ENCODE measurements at places on chromosomes 5 and 9.

DNA sequence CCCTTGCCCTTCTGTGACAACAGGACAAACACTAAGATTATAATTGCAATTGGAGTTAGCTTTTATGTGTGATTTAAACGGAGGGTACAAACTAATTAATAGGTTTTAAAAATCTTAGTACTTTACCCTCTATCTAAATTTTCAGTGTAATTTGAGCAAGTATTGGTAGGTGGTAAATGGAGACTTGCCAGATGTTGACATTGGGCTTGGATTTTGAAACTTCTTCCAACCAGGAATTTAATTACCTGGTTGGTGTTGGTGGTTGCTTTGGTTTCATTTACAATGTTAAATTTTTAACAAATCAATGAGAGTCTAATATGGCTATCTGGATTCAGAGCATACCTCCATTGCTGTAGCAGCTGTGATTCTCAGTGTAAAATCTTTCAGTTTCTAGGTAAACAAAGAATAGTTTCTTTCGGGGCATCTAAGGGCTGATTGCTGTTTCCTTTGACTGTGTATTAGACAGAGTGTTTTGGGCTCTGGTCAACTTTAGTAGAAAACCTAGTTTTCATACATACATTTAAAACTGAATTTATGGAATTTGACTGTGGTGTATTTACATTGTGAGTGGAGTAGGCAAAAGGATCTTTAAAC lies 1.9 kb downstream of the DAPK1 start:
- peak overlapping the region; percentile 87 for H3K4me3 ChIP-seq
- peak overlapping the region; percentile 97 for H3K27ac ChIP-seq
- H3K27me3 ChIP-seq, result peaks cover 11% of the 10 kb centered on the region
- H3K36me3 ChIP-seq, result no peaks in the 10 kb centered on the region
- H3K4me1 ChIP-seq, result peaks cover 45% of the 10 kb centered on the region

DNA sequence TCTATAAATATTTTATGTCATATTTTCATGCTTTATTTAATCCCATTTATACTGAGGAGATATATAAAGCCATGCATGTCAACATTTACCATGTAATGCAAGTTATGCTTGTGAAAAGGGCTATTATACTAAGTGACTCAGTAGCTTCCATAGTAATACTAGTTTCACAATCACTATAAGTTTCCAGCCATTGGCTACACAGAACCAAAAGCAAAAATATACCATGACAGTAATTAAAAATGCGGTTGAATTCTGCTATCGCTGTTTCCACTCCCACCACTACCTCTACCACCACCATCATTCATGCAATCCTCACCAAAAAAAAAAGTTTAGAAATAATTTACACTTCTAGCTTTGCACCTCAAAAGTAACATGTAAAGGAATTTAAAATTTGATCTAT lies 60.2 kb downstream of the MLLT3 start:
- H3K4me1 ChIP-seq, result no peaks in the 10 kb centered on the region
- no peak overlapping the region for H3K27ac ChIP-seq
- no peak for DNase-seq
- H3K27me3 ChIP-seq, result no peaks in the 10 kb centered on the region
- no peaks in the 10 kb centered on the region for H3K36me3 ChIP-seq

- H3K27ac ChIP-seq, result peak overlapping the region; percentile 69
- DNase-seq, result no peak
- no peaks in the 10 kb centered on the region for H3K27me3 ChIP-seq
- H3K4me1 ChIP-seq, result peaks cover 8% of the 10 kb centered on the region
- no peaks in the 10 kb centered on the region for H3K36me3 ChIP-seq
Measured at GRCh38 chr9:127777368-127777980, 992 bp downstream of the SH2D3C start.

- peaks cover 4% of the 10 kb centered on the region for H3K27me3 ChIP-seq
- H3K36me3 ChIP-seq, result no peaks in the 10 kb centered on the region
Measured at GRCh38 chr9:89641980-89642379, 37.2 kb downstream of the GADD45G start.

- no peaks in the 10 kb centered on the region for H3K36me3 ChIP-seq
- no peaks in the 10 kb centered on the region for H3K4me1 ChIP-seq
- H3K27me3 ChIP-seq, result peaks cover 6% of the 10 kb centered on the region
- peak; percentile 86 for DNase-seq
Measured at GRCh38 chr5:115180165-115180709, 10.5 kb upstream of the TRIM36 start.

DNA sequence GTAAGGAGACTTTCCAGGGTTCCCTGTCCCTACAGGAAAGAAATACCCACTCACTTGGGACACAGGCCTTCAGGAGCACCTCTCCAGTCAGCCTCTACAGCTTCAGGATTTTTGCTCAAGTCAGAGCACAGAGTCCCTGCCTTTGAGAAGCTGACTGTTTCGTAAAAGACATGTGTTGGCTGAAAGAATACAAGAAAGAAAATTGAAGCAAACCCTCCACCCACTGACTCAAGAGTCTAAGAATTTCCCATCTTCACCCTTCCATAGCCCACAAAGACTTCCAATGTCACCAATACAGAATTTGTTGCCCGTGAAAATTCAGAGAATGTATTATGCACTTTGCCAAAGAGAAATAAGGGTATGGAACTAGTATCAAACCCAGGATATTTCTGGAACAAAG lies 53.0 kb upstream of the ZNF622 start:
- no peaks in the 10 kb centered on the region for H3K27me3 ChIP-seq
- no peak overlapping the region for H3K27ac ChIP-seq
- no peaks in the 10 kb centered on the region for H3K36me3 ChIP-seq
- no peak overlapping the region for H3K4me3 ChIP-seq

- peak overlapping the region; percentile 80 for H3K4me3 ChIP-seq
- H3K27ac ChIP-seq, result peak overlapping the region; percentile 22
- peaks cover 3% of the 10 kb centered on the region for H3K4me1 ChIP-seq
- H3K27me3 ChIP-seq, result peaks cover 15% of the 10 kb centered on the region
- H3K36me3 ChIP-seq, result no peaks in the 10 kb centered on the region
Measured at GRCh38 chr9:132879457-132880323, 992 bp downstream of the SPACA9 start.

GRCh38 chr9:90420768-90421513 lies 221.7 kb downstream of the DIRAS2 start:
- no peaks in the 10 kb centered on the region for H3K36me3 ChIP-seq
- H3K27me3 ChIP-seq, result no peaks in the 10 kb centered on the region
- DNase-seq, result no peak
- no peak overlapping the region for H3K27ac ChIP-seq
- H3K4me1 ChIP-seq, result peaks cover 2% of the 10 kb centered on the region

DNA sequence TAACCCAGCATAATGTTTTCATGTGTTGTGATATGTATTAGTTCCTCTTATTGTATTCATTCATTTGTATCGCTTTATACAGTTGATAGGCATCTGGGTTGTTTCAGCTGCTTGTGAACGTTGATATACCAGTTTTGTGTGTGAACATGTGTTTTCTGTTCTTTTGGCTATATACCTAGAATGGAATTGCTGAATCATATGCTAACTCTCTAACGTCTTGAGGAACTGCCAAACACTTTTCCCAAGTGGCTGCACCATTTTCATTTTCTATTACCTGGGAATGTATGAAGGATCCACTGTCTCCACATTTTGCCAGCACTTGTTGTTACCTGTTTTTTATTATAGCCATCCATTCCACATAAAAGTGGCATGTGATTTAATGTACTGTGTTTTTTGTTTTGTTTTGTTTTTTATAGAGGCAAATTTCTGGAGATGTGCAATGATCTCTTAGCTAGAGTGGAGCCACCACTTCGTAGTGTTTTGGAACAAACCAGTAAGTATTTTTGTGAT lies 34.6 kb downstream of the HSPA4 start:
- H3K36me3 ChIP-seq, result peaks cover 4% of the 10 kb centered on the region
- H3K27ac ChIP-seq, result no peak overlapping the region
- no peaks in the 10 kb centered on the region for H3K4me1 ChIP-seq
- no peak overlapping the region for H3K4me3 ChIP-seq
- H3K27me3 ChIP-seq, result peaks cover 3% of the 10 kb centered on the region

DNA sequence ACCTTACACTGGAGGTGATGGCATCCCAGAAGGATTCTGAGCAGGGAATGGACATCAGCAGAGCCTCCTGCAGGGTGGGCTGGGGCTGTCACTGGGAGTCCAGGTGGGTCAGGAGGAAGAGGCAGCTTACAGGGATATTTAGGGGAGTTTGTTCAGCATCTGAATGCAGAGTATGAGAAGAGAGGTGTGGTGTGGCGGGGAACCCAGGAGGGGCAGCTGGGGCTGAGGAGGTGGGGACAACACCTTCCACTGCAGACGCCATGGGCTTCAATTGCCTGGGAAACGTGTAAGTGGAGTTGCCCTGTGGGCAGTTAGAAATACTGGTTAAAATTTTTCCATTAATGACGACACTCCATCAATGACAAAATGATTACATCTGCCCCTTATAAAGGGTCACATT lies 33.5 kb downstream of the S1PR3 start:
- H3K4me1 ChIP-seq, result no peaks in the 10 kb centered on the region
- H3K27me3 ChIP-seq, result no peaks in the 10 kb centered on the region
- no peak for DNase-seq
- no peaks in the 10 kb centered on the region for H3K36me3 ChIP-seq

GRCh38 chr5:132658381-132659302 lies 669 bp downstream of the IL13 start:
- H3K4me1 ChIP-seq, result peaks cover 11% of the 10 kb centered on the region
- DNase-seq, result no peak
- H3K36me3 ChIP-seq, result no peaks in the 10 kb centered on the region
- H3K4me3 ChIP-seq, result no peak overlapping the region
- no peak overlapping the region for H3K27ac ChIP-seq

- DNase-seq, result no peak
- no peaks in the 10 kb centered on the region for H3K4me1 ChIP-seq
- H3K36me3 ChIP-seq, result no peaks in the 10 kb centered on the region
- no peak overlapping the region for H3K4me3 ChIP-seq
- no peak overlapping the region for H3K27ac ChIP-seq
- H3K27me3 ChIP-seq, result no peaks in the 10 kb centered on the region
Measured at GRCh38 chr5:59615272-59615671, 278.3 kb downstream of the PDE4D start.
